Central memory CD4-positive, alpha-beta T cell (primary cell): ENCODE measurements at places on chromosomes 7 and 10.

- no peak for DNase-seq
Measured at GRCh38 chr10:12832096-12832495, 169.4 kb downstream of the CCDC3 start.

DNA sequence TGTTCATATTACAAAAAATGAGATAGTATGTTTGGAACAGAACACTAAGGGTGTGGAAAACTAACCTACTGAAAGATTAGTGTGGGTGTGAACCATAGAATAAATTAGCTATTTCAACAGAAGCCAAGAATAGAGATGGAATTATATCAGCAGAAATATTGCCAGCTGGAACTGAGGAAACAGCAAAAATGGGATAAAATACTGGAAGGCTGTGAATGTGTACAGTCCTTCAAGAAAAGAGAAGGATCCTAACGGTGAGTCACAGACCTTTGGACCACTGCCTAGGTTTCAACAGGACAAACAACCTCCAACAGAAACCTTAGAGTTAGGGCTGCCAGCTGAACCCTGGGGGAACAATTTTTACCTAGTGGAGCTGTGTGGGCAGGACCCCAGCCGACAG is 395.0 kb downstream of the ZWINT start:
- no peak for DNase-seq

DNA sequence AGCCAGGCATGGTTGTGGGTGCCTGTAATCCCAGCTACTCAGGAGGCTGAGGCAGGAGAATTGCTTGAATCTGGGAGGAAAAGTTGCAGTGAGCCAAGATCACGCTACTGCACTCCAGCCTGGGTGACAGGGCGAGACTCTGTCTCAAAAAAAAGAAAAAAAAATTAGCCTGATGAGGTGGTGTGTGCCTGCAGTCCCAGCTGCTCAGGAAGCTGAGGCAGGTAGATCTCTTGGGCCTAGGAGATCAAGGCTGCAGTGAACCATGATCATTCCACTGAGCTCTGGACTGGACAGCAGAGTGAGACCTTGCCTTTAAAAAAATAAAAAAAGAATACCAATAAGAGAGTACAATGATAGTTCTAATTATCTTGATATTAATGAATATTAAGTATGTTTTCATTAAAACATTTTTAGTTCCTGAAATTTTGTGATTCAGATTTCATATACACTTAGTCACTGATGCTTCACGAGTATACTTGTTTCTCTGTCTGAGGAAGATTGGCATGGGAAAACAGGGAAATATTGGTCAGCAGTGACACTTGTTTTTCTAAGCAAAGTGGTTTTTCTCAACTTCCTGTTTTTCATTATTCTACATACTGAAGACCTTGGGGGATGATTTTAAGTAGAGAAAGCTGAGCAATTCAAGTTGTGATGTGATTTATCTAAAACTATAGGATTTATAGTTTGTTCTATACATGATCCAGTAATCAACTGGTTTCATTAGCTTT is 76.8 kb downstream of the ADK start:
- peak; percentile 9 for DNase-seq

- no peak for DNase-seq
Measured at GRCh38 chr7:17411922-17412321, 113.5 kb downstream of the AHR start.

GRCh38 chr7:140360697-140361229 is 37.6 kb downstream of the SLC37A3 start:
- DNase-seq: no peak

GRCh38 chr10:119616882-119617570 is 20.3 kb upstream of the TIAL1 start:
- no peak for DNase-seq

GRCh38 chr10:84632866-84633265 is 304.5 kb downstream of the CCSER2 start:
- DNase-seq: no peak

GRCh38 chr7:38276096-38276877 is 2.9 kb upstream of the TARP start:
- DNase-seq: no peak

GRCh38 chr10:11472158-11472753 is 139.2 kb downstream of the USP6NL start:
- DNase-seq: peak; percentile 53

DNA sequence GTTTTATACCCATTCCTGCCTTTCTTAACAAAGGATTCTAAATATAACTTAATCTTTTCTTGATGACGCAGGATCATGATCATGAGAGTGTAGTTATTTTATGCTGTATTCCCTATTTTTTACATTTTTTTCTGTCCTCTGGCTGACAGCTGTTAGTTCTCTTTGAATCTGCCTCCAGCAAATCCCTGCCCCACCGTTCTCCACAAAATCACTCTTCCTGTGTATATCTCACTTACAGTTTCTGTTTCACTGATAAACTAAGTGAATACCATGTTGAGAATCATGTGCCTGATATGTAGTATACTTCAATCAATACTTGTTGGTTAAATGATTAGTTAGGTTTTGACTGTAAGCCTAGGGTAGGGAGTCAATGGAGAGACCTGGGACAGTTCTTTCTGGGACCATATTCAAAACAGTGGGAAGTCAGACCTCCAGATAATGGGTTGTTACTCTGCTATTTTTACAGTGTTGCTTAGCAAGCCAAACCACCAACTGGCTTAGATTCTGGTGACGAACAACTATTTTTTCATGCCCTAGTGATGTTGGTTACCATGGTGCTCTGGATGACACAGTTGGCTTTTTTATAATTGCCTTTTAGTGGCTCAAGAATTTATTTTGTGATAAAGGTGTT is 12.8 kb downstream of the CNNM1 start:
- DNase-seq: no peak

DNA sequence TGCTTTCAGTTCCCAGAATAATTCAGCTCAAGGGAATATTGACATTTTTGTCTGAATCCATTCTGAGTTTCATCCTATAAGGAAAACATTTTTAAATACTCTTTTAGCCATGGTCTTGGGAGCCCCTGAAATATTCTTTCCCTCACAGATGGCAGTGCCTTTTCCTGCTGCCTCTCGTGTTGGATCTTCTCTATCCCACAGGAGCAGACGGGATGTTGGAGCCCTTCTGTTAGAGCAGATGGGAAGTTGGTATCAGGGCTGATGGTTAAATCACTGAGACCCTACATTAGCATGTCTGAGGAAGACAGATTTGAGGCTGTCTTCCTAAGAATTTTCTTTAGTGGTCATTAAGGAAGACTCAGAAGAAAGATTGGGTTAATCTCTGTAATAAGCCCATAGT is 737.8 kb downstream of the LRMDA start:
- DNase-seq: no peak

DNA sequence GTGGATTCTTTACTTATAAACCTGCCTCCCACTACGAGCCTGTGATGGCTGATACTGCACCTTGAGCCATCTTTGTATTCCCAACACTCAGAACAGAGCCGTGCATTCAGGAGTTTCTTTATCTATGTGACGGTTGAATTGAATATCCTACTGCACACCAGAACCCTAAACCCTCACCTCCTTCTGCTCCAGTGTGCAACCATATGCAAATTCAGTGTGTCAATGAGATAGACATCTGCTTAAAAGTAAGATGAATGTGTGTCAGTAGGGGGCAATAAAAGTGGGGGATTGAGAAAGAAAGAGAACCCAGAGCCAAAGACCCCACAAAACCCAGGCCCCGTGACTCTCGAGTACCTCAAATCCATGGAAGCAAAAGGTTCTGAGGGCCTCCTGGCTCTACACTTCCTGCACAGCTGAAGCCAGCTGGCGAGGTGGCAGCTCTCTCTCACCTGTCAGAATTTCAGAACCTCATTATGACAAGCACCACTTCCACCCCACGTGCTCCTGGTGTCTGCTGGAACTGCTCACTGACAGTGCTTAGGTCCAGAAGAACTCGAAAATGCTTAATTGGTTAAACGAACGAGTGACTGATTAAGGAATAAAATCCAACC is 143.3 kb upstream of the GPR26 start:
- DNase-seq: no peak

- DNase-seq: no peak
Measured at GRCh38 chr7:324011-324410, 34.0 kb downstream of the FOXL3 start.

DNA sequence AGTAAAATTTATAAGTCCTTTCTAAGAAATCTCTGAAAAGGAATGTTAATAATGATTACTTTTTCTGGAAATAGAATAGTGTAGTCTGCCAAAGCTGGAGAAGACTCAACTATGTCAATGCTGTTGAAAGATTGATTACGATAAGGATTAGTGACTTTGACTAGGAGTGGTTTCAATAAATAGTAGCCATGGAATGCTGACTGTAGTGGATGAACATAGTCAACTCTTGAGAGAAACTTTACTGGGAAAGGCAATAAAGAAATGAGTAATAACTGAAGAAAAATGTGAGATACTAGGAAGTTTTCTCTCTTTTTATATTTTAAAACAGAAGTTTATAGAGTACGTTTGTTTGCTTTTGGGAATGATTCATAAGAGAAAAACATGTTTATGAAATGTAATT is 105.0 kb upstream of the CDK13 start:
- DNase-seq: no peak

DNA sequence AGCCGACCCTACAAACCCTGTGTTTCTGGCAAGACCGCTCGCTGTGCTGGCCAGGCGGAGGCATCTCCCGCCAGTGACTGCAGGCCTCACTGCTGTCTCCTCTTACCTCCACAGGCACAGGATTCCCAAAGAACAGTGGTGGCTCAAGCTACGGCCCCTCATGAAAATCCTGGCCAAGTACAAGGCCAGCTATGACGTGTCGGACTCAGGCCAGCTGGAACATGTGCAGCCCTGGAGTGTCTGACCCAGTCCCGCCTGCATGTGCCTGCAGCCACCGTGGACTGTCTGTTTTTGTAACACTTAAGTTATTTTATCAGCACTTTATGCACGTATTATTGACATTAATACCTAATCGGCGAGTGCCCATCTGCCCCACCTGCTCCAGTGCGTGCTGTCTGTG is 36.2 kb downstream of the PITRM1 start:
- no peak for DNase-seq

DNA sequence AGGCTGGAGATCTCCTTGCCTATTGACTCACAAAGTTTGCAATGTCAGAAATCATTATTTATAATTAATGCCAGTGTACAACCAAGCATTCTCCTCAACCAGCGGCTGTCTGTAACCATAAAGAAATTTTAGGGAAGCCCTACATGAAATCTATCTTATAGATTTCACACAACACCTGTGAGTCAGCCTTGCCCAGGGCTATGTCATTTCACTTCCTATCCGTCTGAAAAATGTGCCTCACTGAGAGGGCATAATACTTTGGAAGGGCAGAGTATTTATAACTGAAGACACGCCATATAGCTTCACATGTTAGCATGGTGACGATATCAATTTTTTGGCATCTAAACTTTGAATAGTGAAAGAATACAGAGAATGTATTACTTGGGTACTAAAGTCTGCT is 296.6 kb upstream of the ETV1 start:
- DNase-seq: no peak

- DNase-seq: no peak
Measured at GRCh38 chr7:80132594-80132993, 2.0 kb upstream of the GNAI1 start.

GRCh38 chr7:11847336-11847735 is 15.3 kb upstream of the THSD7A start:
- DNase-seq: no peak

- no peak for DNase-seq
Measured at GRCh38 chr10:63464402-63465292, 1.1 kb downstream of the JMJD1C start.

DNA sequence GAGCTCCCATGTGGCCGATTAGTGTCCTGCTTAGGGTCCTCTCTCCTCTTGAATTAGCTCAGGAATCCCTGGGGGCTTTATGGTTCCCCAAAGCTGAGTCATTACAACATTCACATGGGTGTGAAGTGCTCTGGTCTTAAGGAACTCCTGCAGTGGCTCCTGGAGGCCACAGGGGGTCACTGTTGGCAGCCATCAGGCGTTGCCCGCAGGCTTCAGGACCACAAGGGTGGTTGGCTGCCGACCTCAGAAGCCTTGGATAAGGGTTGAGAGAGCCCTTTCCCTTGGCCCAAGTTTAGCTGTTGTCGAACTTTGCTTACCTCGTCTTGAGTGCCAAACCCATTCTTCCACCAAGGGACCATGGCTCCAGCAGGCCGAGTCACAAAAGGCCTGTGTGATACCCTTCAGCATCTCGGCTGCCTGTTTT is 61.7 kb downstream of the SH2D4B start:
- no peak for DNase-seq
